Stimulated activated CD4-positive, alpha-beta T cell treated with anti-CD3 and anti-CD28 coated beads, TNF-alpha, amount 100 ng/mL, for 4 hours (primary cell): ENCODE measurements at places on chromosomes 12 and 14.

GRCh38 chr12:106108185-106108835 lies 30.4 kb downstream of the NUAK1 start:
- DNase-seq: no peak

DNA sequence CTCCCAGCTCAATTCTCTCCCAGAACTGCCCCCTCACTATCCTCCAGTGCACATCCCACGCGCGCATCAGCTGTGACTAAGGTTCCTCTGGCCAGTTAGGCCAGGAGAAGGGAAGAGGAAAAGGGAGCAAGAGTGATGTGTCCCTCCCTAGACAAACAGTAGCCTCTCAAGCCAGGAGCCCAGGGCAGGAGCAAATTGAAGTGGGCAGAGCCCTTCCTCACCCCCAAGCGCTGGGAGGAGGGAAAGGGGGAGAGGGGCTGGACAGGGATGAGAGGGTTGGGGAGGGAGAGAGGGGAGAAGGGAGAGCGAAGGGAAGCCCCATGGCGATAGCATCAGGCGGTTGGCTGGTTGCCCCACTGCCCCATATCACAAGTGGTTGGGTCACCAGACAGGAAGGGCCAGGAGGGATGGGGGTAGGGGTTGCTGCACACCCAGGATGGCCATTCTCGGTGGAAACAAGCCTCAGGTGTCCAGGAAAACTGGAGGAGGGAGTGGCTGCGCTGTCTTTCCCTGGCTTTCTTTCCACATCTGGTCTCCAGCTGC lies 1.1 kb downstream of the CD63 start:
- DNase-seq: no peak

GRCh38 chr12:32106517-32107358 lies at the start of gene BICD1:
BICD1 (plus strand) TSS chr12:32106847; CDS start chr12:32107332, 485 bp downstream.
- peak; percentile 55 for DNase-seq

DNA sequence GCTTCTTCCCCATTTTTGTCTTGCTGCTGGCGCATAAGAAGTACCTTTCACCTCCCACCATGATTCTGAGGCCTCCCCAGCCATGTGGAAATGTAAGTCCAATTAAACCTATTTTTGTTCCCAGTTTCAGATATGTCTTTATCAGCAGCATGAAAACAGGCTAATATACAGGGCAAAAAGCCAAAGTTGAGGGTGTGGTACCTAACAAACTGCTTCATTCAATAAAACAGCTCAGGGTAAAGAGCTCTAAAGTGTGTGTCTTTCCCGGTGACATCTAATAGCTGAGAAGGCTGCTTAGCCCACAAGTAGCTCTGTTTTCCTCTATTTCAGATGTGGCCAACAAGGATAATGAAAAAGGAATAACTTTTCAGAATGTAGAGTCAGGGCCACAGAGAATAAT lies 76.7 kb upstream of the SLC8A3 start:
- DNase-seq: no peak

GRCh38 chr12:98485792-98486340 lies 29.5 kb upstream of the TMPO start:
- no peak for DNase-seq

DNA sequence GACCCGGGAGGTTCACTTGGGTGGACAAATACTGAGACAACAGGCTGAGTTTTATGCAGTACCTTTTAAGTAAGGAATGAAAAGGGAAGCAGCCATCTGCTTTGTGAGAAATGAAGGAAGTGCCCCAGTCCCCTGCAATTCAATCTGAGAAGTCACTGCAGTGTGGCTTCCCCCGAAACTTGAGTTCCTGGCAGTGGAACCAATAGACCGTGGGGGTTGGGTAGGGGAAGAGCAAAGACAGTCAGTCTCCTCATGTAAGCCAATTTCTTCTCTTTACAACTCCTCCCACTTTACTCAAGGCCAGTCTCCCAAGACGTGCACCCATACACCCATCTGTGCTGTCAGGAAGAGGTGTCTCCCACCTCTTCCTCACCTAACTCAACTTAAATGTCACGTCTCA lies 206.5 kb downstream of the BCAT1 start:
- no peak for DNase-seq

- DNase-seq: no peak
These were observed 17.4 kb downstream of the ACVRL1 start for GRCh38 chr12:51924551-51925319.

GRCh38 chr12:11716794-11717518 lies 67.5 kb downstream of the ETV6 start:
- DNase-seq: no peak
